Fibroblast of skin of back (primary cell): ENCODE measurements at places on chromosomes 4 and X.
A peak's percentile ranks its signal among the peaks of the same experiment; 100 is the strongest.

GRCh38 chr4:14176613-14177012 lies 549.1 kb upstream of the BOD1L1 start:
- DNase-seq = no peak

DNA sequence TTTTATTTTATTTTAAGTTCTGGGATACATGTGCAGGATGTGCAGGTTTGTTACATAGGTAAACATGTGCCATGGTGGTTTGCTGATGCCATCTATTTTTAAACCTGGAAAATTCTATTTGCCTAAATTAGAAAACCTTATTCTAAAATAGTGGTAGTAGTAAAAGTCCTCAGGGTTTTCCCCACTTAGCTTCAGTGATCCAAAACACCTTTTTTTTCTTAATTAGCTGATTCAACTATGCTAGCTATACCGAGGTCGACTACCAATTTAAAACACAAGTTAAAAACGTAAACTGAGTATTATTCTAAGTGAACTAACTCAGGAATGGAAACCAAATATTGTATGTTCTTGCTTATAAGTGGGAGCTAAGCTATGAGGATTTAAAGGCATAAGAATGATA lies 70.0 kb upstream of the IL13RA1 start:
- DNase-seq = no peak

DNA sequence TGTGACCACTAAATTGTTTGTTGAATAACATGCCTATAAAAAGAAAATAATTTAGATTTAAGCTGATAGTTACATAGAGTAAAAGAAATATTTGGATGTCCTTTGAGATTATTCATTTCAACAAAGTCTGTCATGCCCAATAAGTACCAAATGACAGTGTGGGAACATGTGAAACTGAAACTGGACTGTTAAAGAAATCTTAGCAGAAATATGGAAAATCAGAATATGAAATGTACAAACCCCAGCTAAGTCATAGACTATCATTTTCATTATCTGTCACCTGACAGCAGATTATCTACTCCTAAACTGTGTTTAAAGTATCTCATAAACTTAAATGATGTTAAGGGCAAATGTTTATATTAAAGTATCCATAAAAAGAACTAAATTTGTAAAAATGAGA lies 437.8 kb upstream of the FAM241A start:
- DNase-seq = no peak

- no peak for DNase-seq
Measured at GRCh38 chrX:94977986-94978385, 1304.0 kb downstream of the FAM133A start.

DNA sequence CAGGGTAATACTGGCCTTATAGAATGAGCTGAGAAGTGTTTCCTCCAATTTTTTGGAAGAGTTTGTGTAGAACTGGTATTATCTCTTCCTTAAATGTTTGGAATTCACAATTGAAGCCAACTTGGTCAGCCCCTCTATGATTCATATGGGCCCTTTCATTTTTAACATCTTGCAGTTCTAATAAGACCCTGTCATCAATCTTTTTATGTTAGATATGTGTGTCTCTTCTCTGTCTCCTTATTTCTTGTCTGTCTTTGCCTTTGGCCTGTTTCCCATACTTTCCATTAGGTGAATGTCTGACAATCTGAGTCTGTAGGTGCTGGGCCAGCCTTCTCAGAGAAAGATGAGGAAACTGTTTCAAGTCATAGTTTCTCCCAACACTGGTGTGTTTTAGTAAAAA lies 88.7 kb downstream of the SLC16A2 start:
- no peak for DNase-seq

- DNase-seq = no peak
Measured at GRCh38 chr4:41600243-41600912, 62.4 kb downstream of the LIMCH1 start.

DNA sequence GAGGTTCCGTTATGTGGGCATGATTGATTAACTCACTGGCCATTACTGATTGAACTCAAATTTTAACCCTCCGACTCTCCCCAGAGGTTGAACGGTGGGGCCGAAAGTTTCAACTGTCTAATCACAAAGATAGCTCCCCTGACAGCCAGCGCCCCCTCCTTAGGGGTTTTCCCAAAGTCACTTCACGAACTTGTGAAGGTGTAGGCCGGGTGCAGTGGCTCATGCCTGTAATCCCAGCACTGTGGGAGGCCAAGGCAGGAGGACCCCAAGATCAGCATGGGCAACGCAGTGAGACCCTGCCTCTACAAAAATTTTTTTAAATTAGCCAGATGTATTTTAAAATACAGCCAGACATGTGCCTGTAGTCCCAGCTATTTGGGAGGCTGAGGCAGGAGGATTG lies 39.8 kb upstream of the RBM47 start:
- no peak for DNase-seq

- DNase-seq = no peak
Measured at GRCh38 chrX:150051096-150051495, 112.8 kb upstream of the EOLA2 start.

GRCh38 chr4:152786627-152787026 lies 6.9 kb downstream of the ARFIP1 start:
- DNase-seq = no peak

- no peak for DNase-seq
Measured at GRCh38 chrX:150088766-150089518, 150.7 kb upstream of the EOLA2 start.

- DNase-seq = no peak
Measured at GRCh38 chr4:54685810-54686209, 28.1 kb downstream of the KIT start.

DNA sequence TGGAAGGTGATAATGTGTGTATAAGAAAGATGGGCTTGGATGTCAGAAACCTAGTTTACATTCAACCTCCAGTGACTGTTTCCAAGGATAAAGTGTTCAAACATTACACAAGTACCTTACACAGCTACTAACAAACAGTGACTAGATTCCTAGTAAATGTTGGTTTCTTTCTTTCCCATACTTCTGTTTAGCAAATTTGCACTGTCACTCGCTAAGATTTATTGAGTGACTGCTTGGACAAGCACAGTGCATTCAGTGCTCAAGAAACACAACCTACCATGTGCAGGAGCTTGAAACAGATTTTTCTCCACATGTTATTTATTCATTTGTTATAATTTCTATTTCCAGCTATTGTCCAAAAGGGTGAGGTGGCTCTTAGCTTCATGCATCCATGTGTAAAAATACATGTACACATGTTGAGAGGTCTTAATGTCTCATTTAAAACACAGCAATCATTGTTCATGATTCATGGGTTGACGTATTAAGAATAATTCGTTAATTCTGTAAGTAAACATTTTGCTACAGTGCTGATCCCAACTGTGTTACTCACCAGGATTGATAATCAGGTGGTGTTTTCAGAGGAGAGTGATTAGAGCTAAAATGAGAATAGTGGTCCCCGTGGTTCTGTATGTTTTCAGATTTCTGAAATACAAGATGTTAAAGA lies 153.0 kb downstream of the DCLK2 start:
- no peak for DNase-seq

DNA sequence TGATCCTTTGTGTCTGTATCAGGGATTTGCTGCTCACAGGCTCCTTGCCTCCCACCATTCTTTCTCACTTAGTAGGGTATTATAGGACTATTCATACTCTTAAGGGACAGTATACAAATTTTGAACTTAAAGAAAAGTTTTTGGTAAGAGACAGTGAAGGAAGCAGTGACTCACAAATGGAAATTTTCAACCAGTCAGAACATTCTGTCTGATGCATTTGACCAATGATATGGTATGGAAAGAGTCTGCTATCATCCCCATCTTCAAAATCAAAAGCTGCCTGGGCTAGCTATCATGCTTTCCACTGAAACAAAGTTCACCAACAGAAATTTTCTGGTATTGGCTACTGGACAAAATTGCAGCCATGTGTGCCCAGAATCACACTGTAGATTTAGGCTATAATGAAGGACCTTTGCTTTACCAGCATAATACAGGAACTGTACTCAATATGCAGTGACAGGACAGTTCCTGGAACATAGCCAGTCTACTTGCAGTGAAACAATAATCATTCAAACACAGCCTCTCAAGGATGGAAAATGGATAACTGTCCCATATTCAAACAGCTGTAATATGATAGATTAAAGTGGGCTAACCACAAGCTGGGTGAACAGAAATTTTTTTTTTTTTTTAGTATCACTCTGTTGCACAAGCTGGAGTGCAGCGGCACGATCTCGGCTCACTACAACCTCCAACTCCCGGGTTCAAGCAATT lies 109.0 kb upstream of the ACSL4 start:
- DNase-seq = peak; percentile 32

DNA sequence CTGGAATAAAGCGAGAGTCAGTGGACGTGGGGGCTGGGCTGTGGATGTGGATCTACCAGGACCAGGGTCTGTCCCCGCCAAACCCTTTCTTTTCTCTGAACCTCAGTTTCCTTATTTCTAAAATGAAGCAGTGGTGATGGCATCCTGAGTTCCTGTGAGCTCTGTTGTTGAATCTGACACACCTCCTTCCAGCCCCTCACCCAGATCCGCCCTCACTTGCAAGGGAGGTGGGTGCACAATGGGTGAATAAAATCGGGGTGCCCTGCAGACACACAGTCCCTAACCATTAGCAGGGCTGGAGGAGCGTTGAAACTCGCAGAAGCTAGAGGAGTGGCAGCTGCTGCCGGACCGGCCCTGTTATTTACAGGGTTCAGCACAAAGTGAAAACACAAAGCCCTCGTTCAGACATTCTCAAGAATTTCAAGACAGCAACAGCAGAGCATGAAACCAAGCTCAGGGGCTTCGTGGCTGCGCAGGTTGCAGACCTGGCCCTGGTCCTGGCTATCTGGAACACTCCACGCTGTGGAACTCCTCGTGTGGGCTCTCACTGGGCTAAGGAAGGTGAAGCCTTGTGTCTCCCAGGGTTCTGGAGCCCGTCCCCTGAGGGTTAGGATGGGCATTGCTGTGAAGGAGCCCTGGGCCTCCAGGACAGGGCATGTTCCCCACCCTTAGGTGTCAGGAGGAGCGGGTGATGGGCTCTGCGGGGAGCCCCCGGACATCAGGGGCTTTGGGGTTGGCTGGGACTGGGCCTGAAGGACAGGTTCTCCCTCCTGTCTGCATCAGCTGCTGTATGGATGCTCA lies 42.9 kb downstream of the PSAPL1 start:
- no peak for DNase-seq

GRCh38 chrX:87517571-87518141 lies at the start of gene KLHL4:
Gene KLHL4 (plus strand): TSS chrX:87517802. CDS start chrX:87517894, 92 bp downstream.
- peak; percentile 41 for DNase-seq

DNA sequence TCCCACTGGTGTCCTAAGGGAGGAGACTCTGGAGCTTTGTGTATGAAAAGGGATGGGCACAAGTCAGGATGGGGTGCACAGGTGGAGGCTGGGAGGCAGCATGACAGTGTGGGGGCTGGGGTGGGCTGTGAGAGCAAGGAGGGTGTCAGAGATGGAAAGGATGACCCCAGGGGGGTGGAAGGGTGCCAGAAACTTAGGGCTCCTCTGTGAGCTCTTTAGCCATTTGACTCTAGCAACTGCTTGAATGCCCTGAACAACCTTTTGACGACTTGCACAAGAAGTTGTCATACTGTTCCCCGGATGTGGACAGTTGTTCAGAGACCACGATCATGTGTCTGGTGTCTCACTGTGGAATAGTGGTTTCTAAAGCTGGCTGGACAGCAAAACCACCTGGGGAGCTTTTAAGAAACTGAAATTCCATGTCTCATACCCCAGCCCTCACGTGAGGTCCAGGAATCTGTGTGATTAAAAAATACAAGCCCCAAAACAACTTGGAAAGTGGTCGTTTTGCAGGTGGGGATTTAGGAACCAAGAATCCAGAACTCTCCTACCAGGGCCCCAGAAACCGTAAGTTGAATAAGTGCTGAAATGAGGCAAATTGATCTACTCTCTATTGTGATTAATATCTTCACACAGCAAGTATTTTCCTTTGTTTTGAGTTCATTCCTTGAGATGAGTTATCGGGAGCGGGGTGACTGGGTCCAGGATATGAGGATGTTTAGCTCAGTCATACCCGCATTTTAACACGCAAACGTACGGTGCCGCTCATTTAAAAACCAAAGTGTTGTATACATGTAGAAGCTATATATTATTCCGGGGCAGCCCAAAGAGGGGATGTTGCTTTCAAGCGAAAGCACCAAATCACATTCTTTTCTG lies 3.4 kb downstream of the RHOH start:
- DNase-seq = no peak

GRCh38 chrX:153723351-153724251 lies 586 bp downstream of the BCAP31 start:
- DNase-seq = peak; percentile 42

DNA sequence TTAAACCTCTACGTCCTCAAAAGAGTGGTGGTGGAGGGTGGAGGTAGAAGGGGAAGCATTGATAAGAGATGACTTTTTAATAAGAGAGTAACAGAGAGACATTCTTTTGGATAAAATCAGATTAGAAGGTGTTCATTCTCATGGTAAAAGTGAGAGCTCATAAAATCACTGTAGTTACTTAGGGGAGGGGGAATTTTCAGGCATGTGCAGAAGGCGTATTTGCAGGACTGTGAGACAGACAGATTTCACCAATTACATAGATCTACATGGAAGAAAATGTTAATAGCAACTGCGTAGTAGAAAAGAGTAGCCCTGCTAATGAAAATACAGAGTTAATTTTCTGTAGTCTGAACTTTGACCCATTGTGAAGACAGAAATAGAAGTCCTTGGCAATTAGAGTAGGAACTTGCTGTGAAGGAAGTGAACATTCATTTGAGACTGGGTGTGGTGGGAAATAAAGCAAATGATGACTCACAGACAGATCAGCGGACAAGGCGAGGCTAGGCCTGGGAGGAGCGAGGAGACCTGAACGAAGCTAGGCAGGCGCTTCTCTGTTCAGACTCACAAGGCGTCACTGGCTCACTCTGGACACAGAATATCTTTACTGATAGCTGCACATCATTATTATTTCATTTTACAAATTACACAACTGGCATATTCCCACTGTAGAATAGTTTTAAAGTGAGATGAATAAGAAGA lies 57.2 kb upstream of the FAM9C start:
- peak; percentile 90 for DNase-seq

DNA sequence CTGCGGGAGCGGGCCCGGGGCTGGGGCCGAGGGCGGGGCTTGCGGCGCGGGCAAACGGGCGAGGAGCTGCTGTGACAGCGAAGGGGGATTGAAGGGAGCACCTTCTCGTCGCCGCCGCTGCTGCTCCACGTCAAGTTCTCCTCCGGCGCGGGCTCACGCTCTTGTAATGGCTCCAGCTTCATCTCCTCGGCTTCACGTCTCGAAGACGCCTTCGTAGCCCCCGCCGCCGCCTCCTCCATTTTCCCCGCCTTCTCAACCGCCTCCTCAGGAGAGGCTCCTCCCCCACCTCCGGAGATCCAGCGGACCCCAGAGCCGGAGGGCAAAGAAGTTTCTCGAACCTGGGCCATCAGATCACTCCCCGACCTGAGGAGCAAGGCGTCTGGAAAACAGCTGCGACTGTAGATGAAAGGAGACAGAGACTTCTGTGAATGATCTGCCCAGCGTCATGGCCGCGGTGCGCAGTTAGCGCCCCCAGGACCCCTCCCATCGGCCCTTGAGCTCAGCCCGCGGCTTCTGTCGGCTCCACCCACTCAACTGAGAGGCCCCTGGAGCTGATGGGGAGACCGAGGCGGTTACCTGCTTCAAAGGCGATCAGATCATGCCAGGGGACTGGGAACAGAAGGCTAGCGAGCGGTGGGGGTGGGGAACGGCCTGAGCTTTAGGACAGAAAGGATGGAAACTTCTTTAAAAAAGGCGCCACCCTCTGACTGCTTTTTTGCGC lies 895 bp downstream of the USP51 start:
- peak; percentile 55 for DNase-seq

GRCh38 chr4:113013751-113014150 lies 35.7 kb upstream of the ANK2 start:
- no peak for DNase-seq

- DNase-seq = no peak
Measured at GRCh38 chrX:19373351-19373891, 29.7 kb downstream of the PDHA1 start.

GRCh38 chrX:31580227-31580626 lies 508.4 kb upstream of the FTHL17 start:
- DNase-seq = peak; percentile 76

GRCh38 chrX:18887825-18888212 lies 96.1 kb downstream of the PHKA2 start:
- DNase-seq = no peak
